ENCODE measurements at places on chromosomes 5 and 9.

DNA sequence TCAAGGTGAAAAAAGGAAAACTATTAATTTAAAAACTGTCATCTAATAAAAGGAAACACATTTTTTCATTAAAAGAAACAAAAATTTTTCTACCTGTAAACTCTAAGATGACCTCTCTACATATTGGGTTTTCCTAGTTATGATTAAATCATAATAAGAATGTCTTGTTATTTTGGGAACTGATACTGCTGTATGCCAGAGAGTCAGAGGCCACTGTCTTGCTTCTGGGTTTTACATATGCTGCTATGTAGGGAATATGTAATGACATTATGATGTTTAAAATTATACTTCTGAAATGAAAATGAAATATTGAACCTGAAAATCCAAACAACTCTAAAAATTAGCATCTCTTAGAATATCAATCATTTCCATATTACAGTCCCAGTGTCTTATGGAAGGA is 63.7 kb downstream of the FEM1C start:
- no peak for DNase-seq

- no peak for DNase-seq
Observed at GRCh38 chr9:27328483-27328882, 31.5 kb upstream of the EQTN start.

- DNase-seq = no peak
Observed at GRCh38 chr5:153425914-153426313, 64.6 kb upstream of the GRIA1 start.

DNA sequence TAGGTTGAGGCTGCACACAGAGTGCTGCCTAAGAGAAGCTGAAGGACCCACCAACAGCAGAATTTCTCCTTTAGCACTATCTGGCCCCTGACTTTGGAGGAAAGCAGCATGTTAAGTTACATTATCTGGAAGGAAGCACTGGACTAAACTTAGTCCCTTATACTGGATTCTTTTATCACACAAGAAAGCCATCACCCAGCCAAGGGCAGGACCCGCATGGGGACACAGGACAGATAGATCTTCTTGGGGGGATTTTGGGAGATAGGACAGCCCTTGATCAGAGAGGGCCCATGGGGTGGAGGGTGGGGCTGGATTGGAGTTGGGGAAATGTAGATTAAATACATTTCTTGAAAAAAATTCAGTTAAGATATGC is 14.4 kb downstream of the ANKRD33B start:
- no peak for DNase-seq

- no peak for DNase-seq
Observed at GRCh38 chr9:91084896-91085516, 276.7 kb downstream of the AUH start.

GRCh38 chr5:171469326-171469725 is 49.9 kb downstream of the FGF18 start:
- no peak for DNase-seq

GRCh38 chr9:89869793-89870580 is 265.2 kb downstream of the GADD45G start:
- DNase-seq = no peak
